ENCODE measurements at places on chromosomes 6 and 20. TPM values are rescaled to one million over a fixed set of nuclear protein-coding genes. Genes with fewer than 3 reads are reported as not detected.

GRCh38 chr6:78749326-78749725 is 118.0 kb upstream of the IRAK1BP1 start:
- no peak for DNase-seq

GRCh38 chr6:146803601-146804000 is 204.8 kb downstream of the ADGB start:
- peak; percentile 58 for DNase-seq

GRCh38 chr6:6663421-6664135 is 75.1 kb downstream of the LY86 start:
- DNase-seq, result no peak

- no peak for DNase-seq
These were observed 278.2 kb upstream of the SUPT3H start for GRCh38 chr6:45655745-45656476.

DNA sequence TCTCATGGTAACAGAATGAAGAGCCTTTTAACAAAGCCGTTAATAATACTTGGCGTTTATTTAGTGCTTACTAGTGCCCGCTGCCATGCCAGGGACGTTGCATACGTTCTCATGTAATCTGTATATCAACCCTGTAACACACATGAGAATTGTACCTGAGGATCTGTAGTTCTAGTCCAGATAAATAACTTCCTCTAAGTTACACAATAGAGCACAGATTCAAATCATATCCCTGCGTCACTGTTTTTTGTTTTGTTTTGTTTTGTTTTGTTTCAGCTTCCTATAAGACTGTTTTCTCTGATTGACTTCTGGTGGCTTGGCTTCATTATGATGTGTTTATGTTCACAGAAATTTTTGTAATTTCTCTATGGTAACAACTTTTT is 553 bp downstream of the ZSCAN16 start:
- DNase-seq, result no peak

DNA sequence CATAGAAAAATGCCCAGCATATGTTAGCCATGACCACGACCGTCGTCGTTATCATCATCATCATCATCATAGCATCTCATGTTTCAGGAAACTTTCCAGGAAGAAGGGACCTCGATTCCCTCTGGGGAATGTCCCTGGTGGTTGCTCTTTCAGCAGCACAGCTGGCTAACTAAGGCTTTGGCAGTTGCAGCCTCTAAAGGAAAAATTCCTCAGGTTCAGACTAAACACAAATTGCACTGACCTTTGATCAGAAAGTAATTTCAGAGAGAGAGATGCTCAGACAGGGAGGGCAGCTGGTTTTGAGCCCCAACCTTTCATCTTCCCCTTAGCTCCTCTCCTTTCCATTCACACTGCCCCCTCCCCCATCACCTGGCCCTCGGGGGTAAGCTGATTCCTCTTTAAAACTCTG is 5.6 kb upstream of the CFB start:
- DNase-seq, result no peak

- DNase-seq, result no peak
These were observed 6.8 kb downstream of the TMX4 start for GRCh38 chr20:8012724-8013123.

DNA sequence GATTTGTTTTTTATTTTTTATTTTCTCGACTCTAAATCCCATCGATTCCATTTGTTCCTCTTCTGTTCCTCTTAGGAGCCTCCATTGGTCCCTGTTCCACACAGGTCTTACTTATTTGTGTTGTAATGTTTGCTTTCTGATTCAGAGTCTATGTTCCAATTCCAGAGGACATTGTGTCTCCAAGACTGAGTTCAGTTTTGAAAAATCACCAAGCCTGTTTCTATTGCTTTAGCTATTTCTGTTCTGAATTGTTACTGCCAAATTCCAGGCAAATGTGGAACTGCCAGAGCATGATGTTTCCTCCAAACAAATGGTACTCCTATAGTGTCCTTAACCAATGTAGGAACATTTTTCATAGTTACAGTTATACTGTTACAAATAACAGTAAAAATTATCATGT is 270.9 kb upstream of the SPTLC3 start:
- no peak for DNase-seq

DNA sequence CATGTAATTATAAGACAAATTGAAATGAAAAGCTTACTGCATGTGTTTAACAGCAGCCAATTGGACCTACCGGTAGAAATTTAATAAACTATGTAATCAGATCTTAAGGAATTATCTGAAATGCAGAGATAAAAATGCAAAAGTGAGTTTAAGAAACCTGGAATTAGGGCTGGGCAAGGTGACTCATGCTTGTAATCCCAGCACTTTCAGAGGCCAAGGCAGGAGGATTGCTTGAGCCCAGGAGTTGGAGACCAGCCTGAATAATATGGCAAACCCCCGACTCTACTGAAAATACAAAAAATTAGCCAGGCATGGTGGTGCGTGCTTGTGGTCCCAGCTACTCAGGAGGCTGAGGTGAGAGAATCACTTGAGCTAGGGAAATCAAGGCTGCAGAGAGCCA is 74.1 kb downstream of the HFE start:
- no peak for DNase-seq

DNA sequence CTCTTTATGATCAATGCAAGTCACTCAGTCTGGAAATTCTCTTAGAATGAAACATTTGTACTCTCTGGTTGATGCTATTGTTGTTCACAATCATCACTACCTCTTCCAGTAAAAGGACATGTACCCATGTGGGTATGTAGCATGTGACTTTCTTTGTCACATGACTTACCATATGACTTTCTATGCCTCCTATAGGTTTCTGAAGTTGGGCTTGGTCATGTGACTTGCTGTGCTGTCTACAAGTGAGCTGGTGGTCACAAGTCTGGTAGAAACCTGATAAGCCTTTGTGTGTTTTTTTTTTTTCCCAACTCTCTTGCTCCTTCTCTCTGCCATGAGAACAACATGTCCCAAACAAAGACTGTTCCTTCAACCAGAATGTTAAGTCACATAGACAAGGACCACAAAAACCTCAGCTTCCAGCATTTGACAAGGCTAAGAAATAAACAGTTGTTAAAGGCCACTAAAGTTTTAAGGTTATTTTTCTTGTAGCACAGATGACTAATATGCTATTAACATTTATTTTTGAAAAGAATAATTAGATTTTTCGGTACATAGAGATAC is 379.2 kb upstream of the SLC35B3 start:
- DNase-seq, result no peak

- DNase-seq, result no peak
These were observed 135.4 kb downstream of the NRN1 start for GRCh38 chr6:5871296-5871695.

- DNase-seq, result no peak
These were observed 52.0 kb upstream of the KIF13A start for GRCh38 chr6:18039481-18039880.

DNA sequence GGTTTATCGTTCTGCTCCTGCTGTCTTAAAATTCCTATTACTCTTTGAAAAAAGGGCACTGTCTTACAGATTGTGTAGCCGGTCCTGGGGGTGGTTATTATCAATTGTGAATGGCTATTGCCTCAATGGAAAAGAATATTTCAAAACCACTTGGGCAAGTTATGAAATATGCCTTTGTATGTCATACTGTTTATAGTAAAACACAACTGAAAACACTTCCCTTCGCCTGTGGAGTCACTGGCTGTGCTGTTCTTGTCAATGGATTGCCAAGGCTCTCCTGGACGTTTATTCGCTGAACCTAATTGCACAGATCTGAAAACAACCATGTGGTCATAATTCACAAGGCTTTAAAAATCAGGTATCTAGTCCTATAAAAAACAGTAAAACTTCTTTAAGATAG is 47.8 kb upstream of the TAGAP start:
- no peak for DNase-seq

Gene EDN3
- not detected for total RNA-seq

Gene LIN28B
- total RNA-seq, result not detected

Gene FOXO3
- 38.6 TPM for total RNA-seq

Gene HSPA12B
- 15.7 TPM for total RNA-seq

Gene ATP6V1G2
- total RNA-seq, result 2.7 TPM

Gene UCKL1
- total RNA-seq, result 32.4 TPM

Gene IP6K3
- 29.4 TPM for total RNA-seq

Gene MROH8
- 6.8 TPM for total RNA-seq

Gene GLP1R
- total RNA-seq, result 4.3 TPM

Gene SRSF12
- 0.65 TPM for total RNA-seq

Gene GJA1
- 160 TPM for total RNA-seq

Gene RHAG
- total RNA-seq, result 0.97 TPM

Gene TMEM151B
- 0.05 TPM for total RNA-seq

Gene DEFB132
- not detected for total RNA-seq

Gene HLA-DMB
- total RNA-seq, result 15.8 TPM

Gene XKR7
- not detected for total RNA-seq

Gene CRISP2
- not detected for total RNA-seq

Data from left cardiac atrium (tissue), 4 donors.